ENCODE measurements at places on chromosomes 2 and 18. TPM values are rescaled to one million over a fixed set of nuclear protein-coding genes. Genes with fewer than 3 reads are reported as not detected.

- no peaks in the 10 kb centered on the region for H3K36me3 ChIP-seq
- H3K4me1 ChIP-seq, result peaks cover 43% of the 10 kb centered on the region
- H3K4me3 ChIP-seq, result no peak overlapping the region
These were observed 27.1 kb upstream of the CREB1 start for GRCh38 chr2:207502577-207503198.

DNA sequence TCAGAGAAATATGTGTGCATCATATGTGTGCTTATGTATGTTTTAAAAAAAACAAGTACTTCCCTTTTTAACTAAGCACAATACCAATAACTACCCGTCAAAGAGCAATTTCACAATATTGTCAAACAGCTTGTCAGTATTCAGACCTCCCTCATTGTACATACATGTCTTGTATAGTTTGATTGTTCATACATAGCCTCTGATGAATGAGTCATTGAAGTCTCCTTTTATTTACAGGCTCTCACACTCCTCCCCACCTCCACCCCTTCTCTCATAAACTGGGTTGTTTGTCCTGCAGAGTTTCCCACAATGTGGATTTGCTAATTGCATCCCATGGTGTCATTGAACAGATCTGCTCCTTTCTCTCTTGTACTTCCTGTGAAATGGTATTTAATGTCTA is 132.8 kb upstream of the L3MBTL4 start:
- H3K36me3 ChIP-seq, result no peaks in the 10 kb centered on the region
- H3K27me3 ChIP-seq, result peaks cover 7% of the 10 kb centered on the region
- no peak overlapping the region for H3K27ac ChIP-seq
- DNase-seq, result no peak
- no peak overlapping the region for H3K4me3 ChIP-seq
- H3K4me1 ChIP-seq, result no peaks in the 10 kb centered on the region

Gene FBLN7
- 0.11 TPM for total RNA-seq

Gene CD207
- total RNA-seq, result not detected

Data from GM23248 (cell line).